Neural progenitor cell (in vitro differentiated cells): ENCODE measurements at places on chromosomes 12 and 14. TPM values are rescaled to one million over a fixed set of nuclear protein-coding genes. Genes with fewer than 3 reads are reported as not detected.
A peak's percentile ranks its signal among the peaks of the same experiment; 100 is the strongest.

DNA sequence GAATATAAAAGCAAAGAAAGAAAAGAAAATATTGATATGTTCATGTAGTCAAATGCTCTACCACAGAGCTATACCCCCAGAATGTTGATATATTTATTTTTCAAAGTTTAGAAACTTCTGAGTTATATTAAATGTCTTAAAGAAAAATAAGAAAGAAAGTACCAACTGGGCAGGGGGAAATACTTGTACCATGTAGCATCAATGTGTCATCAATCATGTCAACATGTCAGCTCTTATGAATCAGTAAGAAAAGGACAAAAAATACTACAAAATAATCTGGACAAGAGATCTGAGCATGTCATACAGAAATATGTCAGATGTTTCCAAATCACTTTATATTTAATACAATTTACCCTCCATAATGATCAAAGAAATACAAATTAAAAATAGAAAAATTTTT is 595.1 kb upstream of the ATP2B1 start:
- DNase-seq = no peak

The KRT86 gene
- not detected in 2 replicates for total RNA-seq

The RPS26 gene
- 721 and 819 TPM in 2 replicates for total RNA-seq

GRCh38 chr12:108833757-108834472 is 23.5 kb downstream of the SSH1 start:
- DNase-seq = no peak

The CISTR gene
- not detected in 2 replicates for total RNA-seq

The HVCN1 gene
- total RNA-seq = 12.0 and 16.4 TPM in 2 replicates

- DNase-seq = no peak
Observed at GRCh38 chr12:42767326-42767954, 177.9 kb upstream of the PRICKLE1 start.

DNA sequence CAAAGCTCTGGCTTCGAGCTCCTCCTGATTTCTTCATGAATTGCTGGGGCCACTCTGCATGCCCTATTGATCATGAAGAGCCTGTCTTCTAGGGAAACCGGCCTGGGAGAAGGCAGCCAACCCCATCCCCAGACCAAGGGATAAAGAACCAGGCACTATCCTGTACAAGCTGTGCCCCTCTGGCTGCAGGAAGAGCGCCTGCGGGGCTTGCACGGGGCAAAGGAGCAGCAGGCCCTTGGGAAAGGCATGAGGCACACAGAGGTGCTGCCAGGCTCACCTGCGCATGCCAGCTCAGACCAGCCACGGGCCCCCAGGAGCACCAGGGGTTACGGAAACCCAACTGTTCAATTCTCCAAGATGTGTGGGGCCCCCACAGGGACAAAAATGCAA is 2.1 kb downstream of the ITPK1 start:
- peak; percentile 39 for DNase-seq

GRCh38 chr12:50533971-50534370 is 29.2 kb downstream of the DIP2B start:
- no peak for DNase-seq

- no peak for DNase-seq
Observed at GRCh38 chr12:67358781-67359338, 89.7 kb downstream of the CAND1 start.

GRCh38 chr12:106897981-106898901 is 57.5 kb upstream of the TMEM263 start:
- peak; percentile 48 for DNase-seq

The SLC6A12 gene
- 0.12 TPM in 1 of 2 replicates, not detected in the other for total RNA-seq

- DNase-seq = no peak
Observed at GRCh38 chr12:59928416-59928815, 332.6 kb downstream of the SLC16A7 start.

The FAM186B gene
- total RNA-seq = 0.25 TPM in 1 of 2 replicates, not detected in the other

GRCh38 chr12:1965916-1966315 is 38.3 kb downstream of the DCP1B start:
- no peak for DNase-seq

GRCh38 chr12:12979126-12979525 is 20.9 kb downstream of the HEBP1 start:
- DNase-seq = no peak

- no peak for DNase-seq
Observed at GRCh38 chr12:32864731-32865130, 31.8 kb downstream of the PKP2 start.

The SYCP3 gene
- total RNA-seq = 0.03 and 0.04 TPM in 2 replicates

GRCh38 chr12:33205981-33206380 is 233.6 kb downstream of the SYT10 start:
- no peak for DNase-seq
